CD4-positive, alpha-beta T cell treated with Interleukin-6 at 100 ng/mL for 8 hours (primary cell): ENCODE measurements at places on chromosomes 6 and 20.

DNA sequence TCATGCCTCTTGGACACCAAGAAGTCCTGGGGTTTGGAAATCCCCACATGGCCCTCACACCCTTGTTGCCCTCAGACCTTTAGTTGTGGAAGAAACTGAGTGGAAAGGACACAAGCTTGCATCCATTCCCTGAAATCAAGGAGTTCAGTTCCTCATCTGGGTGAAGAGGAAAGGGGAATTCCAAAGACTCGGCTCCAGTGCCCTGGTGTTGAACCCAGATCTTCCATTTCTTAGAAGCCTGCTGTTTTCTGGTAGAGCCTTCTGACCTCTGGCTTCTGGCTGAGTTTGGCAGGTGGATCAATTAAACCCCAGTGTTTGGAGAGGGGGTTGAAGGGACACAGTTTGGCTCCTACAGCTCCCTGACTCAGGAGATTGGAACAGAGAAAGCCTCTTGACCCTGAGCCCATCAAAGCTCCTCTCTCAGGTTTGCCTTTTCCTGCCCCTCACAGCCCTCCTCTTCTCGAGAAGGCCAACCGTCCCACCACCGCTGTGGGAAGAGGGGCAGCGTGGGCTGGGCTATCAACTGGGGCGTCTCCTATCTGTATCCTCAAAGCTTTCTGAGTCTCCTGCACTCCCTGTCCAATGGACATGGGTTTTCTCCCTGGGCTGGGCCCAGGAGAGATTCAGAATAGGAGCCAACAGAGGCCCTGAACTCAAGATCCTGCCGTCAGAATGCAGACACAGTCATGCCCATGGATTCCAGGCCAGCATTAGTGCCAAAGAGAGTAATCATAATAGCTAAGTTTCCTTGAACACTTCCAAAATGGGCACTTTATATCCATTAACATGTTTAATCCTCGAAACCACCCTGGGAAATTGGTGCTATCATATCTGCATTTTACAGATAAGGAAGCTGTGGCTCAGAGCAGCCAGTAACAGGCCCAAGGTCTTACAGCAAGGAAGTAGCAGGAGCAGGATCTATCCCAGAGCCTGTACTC, 146.2 kb downstream of the VEGFA start:
- DNase-seq = no peak

- DNase-seq = no peak
Observed at GRCh38 chr20:23835716-23836115, 9.2 kb upstream of the CST2 start.

DNA sequence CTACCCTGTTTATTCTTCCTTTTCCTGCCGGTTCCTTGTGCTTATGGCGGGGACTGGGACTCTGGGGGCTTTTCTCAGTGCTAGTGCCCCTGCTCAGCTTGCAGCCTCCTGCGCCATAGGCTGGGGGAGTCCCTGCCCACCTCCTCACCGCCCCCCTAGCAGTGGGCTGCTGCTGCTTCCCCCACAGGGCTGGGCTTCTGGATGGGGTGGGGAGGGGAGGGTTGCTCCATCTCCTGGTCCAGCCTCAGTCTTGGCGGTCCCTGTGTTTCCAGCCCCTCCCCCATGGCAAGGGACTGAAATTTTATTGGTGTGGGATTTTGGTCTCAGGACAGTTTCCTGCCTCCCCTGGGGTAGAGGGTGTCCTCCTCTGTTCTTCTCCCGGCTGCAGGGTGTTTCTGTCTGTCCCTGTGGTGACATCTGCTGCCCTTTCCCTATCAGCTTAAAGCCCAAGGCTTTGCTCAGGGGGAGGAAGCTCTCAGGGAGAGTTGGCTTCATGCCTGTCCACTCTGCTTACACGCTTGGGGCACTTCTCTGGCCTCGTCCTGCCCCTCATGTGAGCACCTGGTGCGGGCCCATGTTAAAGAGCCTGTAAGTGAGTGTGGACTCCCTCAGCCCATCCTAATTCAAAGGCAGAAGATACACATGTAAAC, 100.6 kb downstream of the HIVEP1 start:
- DNase-seq = no peak

- DNase-seq = no peak
Observed at GRCh38 chr6:105109955-105110895, 69.6 kb downstream of the POPDC3 start.

DNA sequence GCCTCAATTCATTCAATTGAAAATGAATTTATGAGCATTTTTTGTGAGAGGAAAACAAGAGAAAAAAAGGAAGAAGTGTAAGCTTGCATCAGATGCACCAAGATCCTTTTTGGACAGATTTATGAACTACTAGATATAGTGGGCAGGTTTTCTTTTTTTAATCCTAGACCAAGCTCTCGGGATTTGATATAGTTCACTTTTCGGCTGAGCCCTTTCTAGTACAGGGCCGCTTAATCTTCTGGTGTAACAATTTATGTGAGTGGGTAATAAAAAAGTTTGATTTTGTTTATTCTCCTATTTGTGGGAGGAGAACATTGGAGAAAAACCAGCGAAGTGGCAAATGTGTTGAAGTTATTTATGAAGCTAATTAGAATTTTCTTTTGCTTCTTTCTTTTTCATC, 538.0 kb downstream of the UTRN start:
- no peak for DNase-seq

DNA sequence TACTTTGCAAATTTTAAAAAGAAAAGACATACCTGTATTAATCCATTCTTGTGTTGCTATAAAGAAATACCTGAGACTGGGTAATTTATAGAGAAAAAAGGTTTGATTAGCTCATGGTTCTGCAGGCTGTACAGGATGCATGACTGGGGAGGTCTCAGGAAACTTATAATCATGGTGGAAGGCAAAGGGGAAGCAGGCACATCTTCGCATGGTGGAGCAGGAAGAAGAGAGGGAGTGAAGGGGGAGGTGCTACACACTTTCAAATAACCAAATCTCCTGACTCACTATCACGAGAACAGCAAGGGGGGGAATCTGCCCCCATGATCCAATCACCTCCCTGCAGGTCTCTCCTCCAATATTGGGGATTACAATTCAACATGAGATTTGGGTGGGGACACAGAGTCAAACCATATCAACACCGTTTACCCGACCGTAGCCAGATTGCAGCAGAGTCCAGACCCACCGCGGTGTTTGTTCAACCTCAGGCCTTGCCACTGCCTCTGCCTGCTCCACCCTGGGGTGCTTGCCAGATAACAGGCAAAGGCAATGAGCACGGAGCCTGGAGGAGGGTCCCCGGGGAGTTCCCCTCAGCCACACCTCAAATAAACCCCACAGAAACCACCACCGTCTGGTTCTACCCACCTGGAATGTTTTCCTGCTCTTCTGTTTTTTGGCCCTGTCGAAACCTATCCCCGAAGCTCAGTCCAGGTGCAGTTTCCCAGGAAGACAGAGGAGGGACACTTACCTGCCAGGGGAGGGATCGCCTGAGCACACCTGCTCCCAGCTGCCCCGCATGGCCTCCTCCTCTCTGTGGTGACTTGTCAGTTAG, 142.2 kb upstream of the AFDN start:
- no peak for DNase-seq

GRCh38 chr6:160092602-160093001, 29.0 kb upstream of the SLC22A1 start:
- no peak for DNase-seq

DNA sequence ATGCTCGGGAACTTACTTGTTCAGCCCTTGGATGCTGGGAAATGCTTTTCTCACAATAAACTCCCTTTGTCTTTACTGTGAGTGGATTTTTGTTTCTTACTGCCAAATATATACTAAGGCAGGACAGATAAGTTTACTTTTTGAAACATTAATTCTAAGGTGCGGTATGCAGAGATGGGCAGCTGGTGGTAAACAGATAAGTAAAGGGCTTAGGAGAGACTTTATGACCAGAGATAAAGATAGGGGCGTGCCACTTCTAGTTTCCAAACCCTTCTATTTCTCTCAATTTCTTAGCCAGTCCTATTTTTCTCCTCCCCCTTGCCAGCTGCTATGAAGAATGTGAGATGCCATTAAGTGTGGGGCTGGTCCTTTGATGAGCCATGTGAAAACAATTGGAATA, 16.3 kb downstream of the SAMD3 start:
- DNase-seq = no peak

DNA sequence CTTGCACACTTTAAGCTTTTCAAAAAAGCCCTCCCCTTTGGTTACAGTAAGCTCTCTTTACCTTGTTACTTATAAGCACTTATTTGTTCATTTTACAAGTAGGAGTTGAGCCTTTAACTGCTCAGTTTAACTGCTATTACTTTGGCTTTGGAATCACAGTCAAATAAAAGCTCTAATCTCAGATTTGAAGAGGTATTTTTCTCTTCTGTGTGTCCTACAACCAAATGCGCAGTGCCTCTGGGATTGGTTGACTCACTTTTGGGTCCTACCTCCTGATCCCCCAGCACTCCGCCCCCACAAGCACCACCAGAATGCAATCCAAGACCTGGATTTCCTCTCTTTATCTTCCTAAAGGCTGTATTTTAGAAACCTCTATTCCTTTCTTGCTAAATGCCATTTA, 2.5 kb downstream of the NCOA7 start:
- DNase-seq = no peak

GRCh38 chr6:82987951-82988350, 77.7 kb downstream of the UBE3D start:
- DNase-seq = no peak

- DNase-seq = no peak
Observed at GRCh38 chr6:135860361-135860760, 8.9 kb downstream of the PDE7B start.

- no peak for DNase-seq
Observed at GRCh38 chr6:136840276-136841001, 18.0 kb downstream of the PEX7 start.

DNA sequence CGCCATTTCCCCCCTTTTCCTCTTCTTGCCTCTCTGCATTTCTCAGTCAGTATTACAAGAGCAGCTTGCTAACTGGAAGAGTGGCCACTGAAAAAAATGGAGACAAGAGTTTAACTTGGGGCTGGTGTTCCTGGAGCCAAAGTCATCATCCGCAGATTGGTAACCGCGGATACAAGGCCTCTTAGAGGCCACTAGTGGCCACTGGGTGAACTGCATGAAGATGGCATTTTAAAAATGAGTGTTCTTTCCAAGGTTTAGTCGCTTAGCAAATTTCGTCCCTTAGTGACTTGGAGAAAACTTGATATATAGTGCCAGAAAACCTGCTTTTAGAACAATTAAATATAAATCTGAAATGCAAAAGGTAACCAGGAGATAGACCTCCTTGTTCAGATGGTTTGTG, 4.8 kb downstream of the F13A1 start:
- DNase-seq = no peak

DNA sequence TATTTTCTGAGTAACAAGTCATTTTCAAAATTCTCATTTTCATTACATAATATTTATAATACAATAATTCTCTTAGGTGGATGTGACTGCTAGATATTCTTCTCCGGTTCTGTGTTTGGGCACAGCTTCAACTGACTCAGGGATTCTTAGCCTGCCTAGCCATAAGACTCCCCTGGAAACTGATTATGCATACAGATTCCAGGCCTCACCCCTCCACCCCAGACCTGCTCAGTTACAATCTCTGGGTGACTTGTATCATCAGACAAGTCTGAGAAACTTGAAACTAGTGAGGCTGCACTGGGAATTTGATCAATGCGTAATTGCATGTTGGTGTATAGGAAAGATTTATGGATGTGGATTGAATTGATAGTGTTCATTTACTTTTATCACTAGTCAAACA, 25.4 kb downstream of the FLRT3 start:
- DNase-seq = no peak

GRCh38 chr6:125953502-125953875, 3.1 kb upstream of the HINT3 start:
- no peak for DNase-seq

DNA sequence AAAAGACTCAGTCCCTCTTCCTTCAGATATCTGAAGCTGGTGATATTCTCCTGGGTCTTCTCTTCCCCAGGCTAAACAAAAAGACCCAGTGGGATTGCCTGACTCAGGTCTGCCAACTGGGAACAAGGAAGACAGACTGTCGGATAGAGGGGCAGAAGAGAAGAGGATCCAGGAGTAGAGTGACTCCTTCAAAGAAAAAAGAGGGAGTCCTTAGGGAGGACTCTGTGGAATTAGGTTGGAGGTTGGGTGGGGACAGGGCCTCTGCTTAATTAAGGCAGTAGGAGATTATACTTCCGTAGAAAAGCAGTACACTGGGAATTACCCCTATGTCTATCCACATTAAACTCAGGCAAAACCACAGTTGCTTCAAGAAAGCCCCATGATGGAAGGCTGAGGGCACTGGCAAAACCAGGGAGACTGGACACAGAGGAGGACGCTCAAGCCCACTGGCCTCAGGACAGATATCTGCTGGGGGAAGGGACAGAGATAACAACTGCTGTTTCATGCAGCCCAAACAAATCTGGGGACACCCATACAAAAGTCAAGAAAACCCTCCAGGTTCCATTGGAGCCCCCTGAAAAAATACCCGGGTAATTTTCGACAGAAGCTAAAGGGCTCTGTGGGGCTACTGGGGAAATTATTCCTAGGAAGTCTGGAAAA, 5.7 kb downstream of the BCL2L1 start:
- DNase-seq = no peak

- DNase-seq = no peak
Observed at GRCh38 chr6:137775720-137776119, 91.3 kb upstream of the TNFAIP3 start.

GRCh38 chr20:46634528-46634927, 16.7 kb downstream of the SLC13A3 start:
- no peak for DNase-seq

- no peak for DNase-seq
Observed at GRCh38 chr6:38634518-38634917, 5.2 kb downstream of the BTBD9 start.

DNA sequence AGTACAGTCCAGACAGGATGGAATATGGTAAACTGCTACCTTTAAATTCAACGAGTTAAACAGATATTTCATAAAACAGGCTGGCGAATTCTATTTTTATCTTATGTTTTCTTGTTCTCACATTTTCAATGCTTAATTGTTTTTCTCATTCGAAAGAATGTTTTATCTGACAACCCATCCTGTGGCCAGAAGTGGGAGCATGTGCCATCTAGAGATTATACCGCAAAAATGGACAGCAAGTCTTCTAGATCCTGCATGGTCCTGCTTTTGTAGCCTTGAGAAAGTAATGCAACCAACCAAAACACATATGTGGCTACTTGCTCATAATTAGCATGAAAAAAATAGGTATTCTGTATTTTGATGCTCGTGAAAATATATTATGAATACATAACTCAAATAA, 30.7 kb downstream of the TUBB2B start:
- no peak for DNase-seq

GRCh38 chr20:52731093-52731492, 241.1 kb upstream of the TSHZ2 start:
- DNase-seq = no peak

DNA sequence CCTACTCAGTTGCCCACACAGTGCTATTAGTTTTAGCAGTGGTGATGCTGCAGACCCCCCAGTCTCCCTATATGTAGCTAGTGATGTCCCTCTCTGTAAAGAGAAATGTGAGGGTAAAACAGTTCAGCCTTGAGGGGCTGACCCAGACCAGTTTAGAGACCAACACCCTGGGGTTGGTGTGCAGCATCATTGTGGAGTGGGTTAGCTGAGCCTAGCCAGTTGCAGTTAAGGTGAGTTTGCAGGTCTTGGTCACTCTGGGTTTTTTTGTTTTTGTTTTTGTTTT, 401 bp upstream of the B3GALT4 start:
- no peak for DNase-seq
